ENCODE measurements at places on chromosomes 4 and X.

DNA sequence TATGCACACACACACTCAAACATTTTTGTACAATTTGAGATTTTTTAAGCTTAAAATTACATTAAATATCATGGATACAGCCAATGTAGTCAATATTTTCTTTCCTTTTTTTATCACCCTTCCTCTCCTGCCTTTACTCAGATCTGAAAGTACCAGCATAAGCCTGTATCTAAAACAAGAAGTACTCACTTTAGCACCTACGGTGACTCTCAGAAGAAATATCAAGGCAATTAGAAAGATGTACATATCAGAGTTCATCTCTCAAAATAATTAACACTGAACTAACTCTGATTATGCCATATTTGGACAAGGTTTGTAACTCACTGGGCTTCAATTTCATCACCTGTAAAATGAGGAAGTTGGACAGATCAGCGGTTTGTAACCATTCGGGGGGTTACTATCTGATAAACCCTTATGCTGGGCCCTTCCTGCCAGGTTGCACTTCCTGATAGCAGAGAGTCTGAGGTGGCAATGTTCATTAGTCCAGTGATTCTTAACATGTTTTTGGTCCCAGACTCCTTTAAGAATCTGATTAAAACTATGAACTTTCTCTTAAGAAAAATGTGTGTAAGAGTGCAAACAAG, 5.7 kb upstream of the GPR174 start:
- H3K4me1 ChIP-seq, result no peaks in the 10 kb centered on the region
- H3K27ac ChIP-seq, result no peak overlapping the region
- DNase-seq, result no peak
- H3K4me3 ChIP-seq, result no peak overlapping the region
- H3K36me3 ChIP-seq, result no peaks in the 10 kb centered on the region

DNA sequence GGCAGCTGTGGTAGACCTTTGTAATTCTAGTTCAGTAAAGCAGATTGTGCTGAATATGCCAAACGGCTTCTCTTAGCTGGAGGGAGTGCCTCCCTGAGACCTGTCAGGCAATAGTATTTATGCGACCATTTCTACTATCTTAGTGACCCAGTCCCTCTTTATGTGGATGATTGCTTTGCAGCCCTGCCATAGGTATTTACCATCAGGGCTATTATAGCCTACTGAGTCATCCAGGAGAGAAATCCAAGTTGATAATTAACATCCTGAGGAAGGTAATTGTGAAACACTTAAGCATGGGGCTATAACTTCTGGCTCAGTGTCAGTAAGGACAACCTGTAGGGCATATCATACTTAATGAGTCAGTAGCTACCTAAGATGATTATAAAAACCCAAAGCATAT, 103.9 kb upstream of the MAOA start:
- peaks cover 10% of the 10 kb centered on the region for H3K4me1 ChIP-seq
- H3K4me3 ChIP-seq, result peak overlapping the region; percentile 41
- H3K36me3 ChIP-seq, result no peaks in the 10 kb centered on the region

GRCh38 chr4:183242291-183242690, 77.8 kb downstream of the CLDN22 start:
- H3K27ac ChIP-seq, result no peak overlapping the region
- H3K36me3 ChIP-seq, result peaks cover 18% of the 10 kb centered on the region
- H3K4me3 ChIP-seq, result no peak overlapping the region

GRCh38 chr4:158811216-158811540, 42.4 kb downstream of the FNIP2 start:
- no peak for DNase-seq
- H3K4me1 ChIP-seq, result peaks cover 54% of the 10 kb centered on the region
- H3K27me3 ChIP-seq, result no peaks in the 10 kb centered on the region

- no peaks in the 10 kb centered on the region for H3K36me3 ChIP-seq
- H3K4me3 ChIP-seq, result no peak overlapping the region
These were observed 297.6 kb downstream of the IDS start for GRCh38 chrX:149207518-149207917.

Measured in type B pancreatic cell (in vitro differentiated cells).